CD4-positive, alpha-beta T cell treated with Interleukin-12 subunit alpha and Interleukin-12 subunit beta, for 1 hour (primary cell): ENCODE measurements at places on chromosomes 6 and 20.

GRCh38 chr20:61512475-61512874 lies 260.4 kb downstream of the CDH4 start:
- no peak for DNase-seq

GRCh38 chr6:132505158-132505557 lies 7.8 kb downstream of the STX7 start:
- no peak for DNase-seq

DNA sequence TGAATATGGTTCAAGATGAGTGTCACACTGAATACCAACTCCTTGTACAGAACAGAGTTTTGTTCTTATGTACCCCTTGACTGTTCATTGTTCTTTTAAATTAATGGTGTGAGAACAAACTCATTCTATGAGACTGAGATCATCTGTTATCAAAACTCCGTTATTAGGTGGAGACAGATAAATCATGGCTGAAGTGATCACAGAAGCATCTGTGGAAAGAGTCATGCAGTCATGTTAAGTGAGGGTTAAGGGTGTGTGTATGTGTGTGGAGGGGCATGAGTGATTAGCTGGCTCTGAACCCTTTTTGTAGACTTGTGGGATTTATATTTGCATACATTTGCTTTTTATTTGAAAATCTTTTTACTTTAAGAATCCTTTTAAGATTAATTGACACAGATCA lies 24.7 kb downstream of the ADGRG6 start:
- DNase-seq, result no peak

GRCh38 chr20:52130406-52130805 lies 61.2 kb downstream of the ZFP64 start:
- no peak for DNase-seq

- no peak for DNase-seq
Observed at GRCh38 chr6:87049779-87050178, 45.1 kb downstream of the CGA start.

- DNase-seq, result no peak
Observed at GRCh38 chr20:3714092-3714491, 1.7 kb upstream of the SIGLEC1 start.

- no peak for DNase-seq
Observed at GRCh38 chr20:50302341-50303057, 111.9 kb downstream of the CEBPB start.

GRCh38 chr6:142343938-142344337 lies 42.1 kb downstream of the ADGRG6 start:
- no peak for DNase-seq
